ENCODE measurements at places on chromosomes 1 and 21.

GRCh38 chr1:53826367-53826766, 11.7 kb downstream of the NDC1 start:
- DNase-seq: no peak

DNA sequence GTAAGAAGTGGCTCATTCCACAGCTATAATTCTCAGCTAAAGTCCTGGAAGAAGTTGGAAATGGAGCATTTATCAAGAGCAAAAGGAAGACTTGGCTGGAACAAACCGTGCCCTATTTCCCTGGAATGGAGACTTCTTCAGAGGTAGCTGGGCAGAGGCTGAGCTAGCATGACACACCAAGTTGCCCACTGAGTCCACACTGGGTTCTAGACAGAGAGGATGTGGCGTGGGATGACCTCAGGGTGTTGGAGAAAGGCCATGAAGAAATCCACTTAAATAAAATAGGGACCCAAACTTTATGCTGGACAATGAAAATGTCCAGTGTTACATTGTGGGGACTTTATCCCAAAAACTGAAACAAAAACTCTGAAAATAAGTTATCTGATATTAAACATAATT, 116.2 kb downstream of the KCNJ6 start:
- no peak for DNase-seq

DNA sequence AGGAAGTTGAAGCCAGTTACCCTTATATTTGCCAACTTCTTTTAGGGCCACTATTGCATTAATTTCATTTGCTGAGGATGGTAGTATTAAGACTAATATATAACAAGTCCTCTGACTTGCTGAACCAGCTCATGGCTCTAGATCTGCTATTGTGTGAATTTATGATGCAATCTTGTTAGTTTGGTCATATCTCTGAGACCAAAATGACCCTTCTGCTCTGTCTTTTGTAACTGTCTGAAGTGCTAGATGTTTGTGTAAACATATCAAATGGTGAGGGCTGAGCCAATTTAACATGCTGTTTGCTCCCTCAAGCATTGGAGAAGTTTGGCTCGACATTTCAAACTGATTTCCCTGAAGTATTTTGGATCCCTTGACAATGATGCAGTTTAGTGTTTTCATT, 106.9 kb upstream of the PTGFR start:
- no peak for DNase-seq

DNA sequence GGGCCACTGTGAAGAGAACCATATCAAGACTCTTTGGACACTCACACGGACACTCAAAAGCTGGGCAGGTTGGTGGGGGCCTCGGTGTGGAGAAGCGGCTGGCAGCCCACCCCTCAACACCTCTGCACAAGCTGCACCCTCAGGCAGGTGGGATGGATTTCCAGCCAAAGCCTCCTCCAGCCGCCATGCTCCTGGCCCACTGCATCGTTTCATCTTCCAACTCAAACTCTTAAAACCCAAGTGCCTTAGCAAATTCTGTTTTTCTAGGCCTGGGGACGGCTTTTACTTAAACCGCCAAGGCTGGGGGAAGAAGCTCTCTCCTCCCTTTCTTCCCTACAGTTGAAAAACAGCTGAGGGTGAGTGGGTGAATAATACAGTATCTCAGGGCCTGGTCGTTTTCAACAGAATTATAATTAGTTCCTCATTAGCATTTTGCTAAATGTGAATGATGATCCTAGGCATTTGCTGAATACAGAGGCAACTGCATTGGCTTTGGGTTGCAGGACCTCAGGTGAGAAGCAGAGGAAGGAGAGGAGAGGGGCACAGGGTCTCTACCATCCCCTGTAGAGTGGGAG, 36.3 kb upstream of the TDRD10 start:
- no peak for DNase-seq

- no peak for DNase-seq
These were observed 79.4 kb upstream of the ACTL8 start for GRCh38 chr1:17675744-17676143.

Data from activated CD4-positive, alpha-beta T cell treated with anti-CD3 and anti-CD28 coated beads, Interleukin-2, amount 50 U/mL, for 1 hour (primary cell).